HEK293T (cell line): ENCODE measurements at places on chromosomes 2 and 18.

DNA sequence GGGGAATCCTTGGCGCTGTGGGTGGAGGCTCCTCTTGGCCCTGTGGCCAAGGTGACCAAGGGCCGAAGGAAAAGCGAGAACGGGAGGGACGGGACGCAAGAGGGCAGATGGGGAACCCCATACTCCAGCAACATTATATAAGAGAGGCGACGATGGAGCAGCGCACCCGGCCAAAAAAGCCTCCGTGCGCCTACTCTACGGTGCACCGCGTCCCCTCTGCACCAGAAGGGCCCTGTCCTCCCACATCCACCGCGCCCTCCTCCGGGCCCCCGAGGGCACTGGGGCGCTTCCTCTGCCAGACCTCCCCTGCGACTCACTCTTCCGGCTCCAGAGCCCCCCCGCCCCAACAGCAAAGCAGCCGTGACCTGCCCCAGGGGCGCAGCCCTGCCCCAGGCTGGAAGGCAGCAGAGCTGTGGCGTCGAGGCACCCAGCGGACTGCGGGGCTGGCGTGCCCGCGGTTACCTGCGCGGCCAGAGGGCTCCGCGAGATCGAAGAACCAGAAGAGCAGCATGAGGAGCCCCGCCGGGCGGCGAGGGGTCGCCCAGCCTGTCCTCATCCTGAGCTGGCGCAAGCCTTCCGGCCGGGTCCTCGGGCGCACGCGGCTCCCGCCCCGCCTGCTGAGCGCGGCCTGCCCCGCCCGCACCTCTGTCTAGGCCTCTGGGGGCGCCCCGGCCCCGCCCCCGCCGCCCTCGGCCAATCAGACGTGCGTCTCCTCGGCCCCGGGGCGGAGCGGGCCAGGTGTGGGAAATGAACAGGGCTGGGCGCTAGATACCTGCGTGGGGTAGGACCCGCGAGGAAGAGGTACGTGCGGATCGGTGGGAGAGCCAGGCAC is 106.3 kb upstream of the CD302 start:
- no peak for DNase-seq

- peak; percentile 83 for DNase-seq
Measured at GRCh38 chr2:88350331-88351248, 101.9 kb downstream of the FOXI3 start.

DNA sequence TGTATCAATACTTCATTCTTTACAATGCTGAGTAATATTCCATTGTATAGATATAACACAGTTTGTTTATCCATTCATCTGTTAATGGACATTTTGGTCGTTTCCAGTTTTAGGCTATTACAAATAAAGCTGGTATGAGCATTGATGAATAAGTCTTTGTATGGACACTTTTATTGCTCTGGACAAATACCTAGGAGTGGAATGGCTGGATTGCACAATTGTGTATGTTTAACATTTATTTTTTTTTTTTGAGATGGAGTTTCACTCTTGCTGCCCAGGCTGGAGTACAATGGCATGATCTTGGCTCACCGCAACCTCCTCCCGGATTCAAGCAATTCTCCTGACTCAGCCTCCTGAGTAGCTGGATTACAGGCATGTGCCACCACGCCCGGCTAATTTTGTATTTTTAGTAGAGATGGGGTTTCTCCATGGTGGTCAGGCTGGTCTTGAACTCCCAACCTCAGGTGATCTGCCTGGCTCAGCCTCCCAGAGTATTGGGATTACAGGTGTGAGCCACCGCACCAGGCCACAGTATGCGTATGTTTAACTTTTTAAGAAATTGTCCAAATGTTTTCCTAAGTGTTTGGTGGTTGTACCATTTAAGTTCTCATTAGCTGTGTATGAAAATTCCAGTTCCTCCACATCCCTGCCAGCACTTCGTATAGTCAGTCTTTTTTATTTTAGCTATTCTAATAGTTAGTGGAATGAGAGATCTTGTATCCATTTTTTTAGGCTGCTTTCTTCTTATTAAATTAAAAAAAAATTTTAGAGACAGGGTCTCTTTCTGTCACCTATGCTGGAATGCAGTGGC is 194.9 kb upstream of the HAAO start:
- no peak for DNase-seq

DNA sequence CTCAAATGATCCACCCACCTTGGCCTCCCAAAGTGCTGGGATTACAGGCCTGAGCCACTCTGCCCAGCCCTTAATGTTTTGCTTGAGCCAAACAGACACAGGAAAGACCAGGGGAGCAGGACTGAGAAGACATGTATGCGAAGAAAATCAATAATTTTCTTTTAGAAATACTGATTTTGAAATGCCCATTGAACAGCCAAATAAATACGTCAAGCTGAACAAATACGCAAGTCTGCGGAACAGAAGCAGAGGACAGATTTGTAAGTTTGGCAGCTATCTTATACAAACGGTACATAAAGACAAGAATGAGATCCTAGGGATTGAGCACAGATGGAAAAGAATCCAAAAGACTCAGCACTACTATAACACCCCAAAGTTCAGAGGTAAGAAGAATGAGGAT is 20.8 kb downstream of the SF3B1 start:
- no peak for DNase-seq

GRCh38 chr2:54613386-54613785 is 110.1 kb upstream of the EML6 start:
- DNase-seq: no peak

DNA sequence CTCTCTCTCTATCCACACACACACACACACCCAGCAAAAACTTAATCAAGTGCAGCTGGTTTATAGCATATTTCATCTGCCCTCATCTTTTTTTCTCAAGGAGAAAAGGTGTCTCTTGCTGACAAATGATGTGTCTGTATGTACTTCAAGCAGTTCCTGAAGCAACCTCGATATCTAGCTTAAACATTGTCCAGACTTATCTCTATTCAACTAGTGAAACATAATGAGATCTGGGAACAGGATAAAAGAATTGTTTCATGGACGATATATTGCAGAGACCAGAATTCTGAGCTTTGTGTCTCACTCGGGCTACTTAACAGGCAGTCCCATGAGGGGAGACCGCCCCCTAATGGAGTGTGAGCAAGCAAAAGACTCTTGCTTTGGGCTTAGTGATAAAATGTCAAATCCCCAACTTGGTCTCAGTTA is 929.2 kb upstream of the SOX11 start:
- peak; percentile 7 for DNase-seq

DNA sequence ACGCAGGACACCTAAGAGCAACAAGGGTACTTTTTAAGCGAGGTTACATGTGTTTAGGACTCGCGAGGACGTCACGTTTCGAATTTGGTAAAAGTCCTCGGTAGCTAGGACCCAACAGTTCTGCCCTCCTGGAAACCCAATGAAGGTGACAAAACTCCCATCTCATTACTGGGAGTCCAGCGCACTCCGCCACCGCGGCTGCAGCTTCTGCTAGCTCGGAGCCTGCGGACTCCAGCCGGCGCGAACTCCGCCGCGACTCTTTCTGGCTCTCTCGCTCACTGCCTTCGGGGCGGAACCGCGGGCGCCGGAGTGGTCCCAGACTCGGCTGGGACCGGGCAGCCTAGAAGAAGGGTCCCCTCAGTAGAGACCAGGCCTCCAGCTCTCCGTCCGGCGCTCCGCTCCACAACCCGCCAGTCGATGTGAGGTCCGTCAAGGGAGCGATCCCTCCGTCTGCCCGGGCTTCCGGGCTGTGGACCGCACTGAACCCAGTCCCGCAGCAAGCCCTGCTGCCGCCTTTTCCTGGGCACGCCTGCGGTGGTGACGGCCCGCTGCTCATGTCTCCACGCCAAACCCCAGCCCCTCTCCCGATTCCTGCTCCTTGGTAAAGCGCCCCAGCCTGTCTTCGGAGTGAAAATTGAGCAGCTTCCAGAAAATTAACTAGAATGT is 3.0 kb upstream of the OSR1 start:
- no peak for DNase-seq

- peak; percentile 28 for DNase-seq
Measured at GRCh38 chr2:69914950-69915945, at the start of gene MXD1. TSS of gene MXD1 (plus strand) at chr2:69915109. CDS start at chr2:69915331, 222 bp downstream.

DNA sequence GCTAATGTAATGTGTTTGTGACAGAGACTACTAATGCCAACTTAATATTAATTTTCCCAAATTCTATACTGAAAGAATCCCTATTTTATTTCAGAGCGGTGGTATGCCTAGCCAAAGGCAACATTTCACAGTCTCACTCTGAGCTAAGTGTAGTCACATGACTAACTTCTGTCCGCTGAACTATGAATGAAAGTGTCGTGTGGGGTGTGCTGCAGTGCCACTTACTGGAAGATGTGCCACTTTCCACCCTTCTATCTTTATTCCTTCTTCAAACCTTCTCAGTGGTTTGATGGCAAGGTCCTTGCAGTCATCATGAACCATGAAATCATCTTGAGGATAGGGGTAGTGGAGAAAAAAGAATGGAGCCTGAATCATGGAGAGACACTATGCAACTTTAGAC is 47.3 kb upstream of the C1D start:
- no peak for DNase-seq

GRCh38 chr2:48380989-48381625 is 148.8 kb upstream of the STON1 start:
- no peak for DNase-seq

GRCh38 chr2:1791685-1792435 is 47.5 kb upstream of the PXDN start:
- DNase-seq: peak; percentile 23

GRCh38 chr2:239608723-239609122 is 207.9 kb upstream of the HDAC4 start:
- no peak for DNase-seq

DNA sequence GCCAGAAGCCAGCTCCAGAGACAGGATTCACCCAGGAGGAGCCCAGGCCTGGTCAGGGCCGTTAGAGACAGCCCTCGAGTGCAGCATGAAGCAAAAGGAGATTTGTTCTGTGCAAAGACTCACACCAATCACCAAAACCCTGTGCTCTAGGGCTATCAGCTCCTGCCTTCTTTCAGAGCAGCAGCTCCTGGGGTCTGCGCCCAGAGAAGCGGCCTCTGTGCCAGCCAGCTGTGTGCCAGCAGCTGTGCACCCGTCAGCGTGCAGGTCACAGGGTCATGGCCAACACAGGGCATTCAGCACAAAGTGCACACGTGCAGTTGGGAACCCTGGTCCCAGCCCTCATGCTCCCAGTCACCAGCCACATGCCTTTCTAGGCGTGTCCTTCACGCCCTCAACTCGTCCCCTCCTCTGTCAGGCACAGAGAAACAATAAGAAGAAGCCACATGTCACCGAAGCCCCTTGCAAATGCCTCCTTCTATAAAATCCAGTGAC is 49.3 kb downstream of the ZNF516 start:
- DNase-seq: no peak

DNA sequence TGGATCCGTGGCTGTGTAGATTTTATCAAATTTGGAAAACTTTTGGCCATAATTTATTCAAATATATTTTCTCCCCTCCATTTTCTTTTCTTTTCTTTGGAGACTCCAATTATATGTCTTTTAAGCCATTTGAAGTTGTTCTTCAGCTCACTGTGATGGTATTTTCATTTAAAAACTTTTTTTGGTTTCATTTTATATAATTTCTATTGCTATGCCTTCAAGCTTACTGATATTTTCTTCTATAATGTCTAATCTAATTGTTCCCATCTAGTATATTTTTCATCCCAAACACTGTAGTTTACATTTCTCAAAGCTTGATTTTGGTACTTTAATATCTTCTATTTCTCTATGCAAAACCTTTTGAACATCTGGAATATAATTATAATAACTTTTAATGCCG is 72.5 kb downstream of the WDR7 start:
- DNase-seq: no peak

- peak; percentile 53 for DNase-seq
Measured at GRCh38 chr2:232473467-232473890, 14.2 kb downstream of the ECEL1 start.

- no peak for DNase-seq
Measured at GRCh38 chr2:98140210-98140609, 53.2 kb downstream of the VWA3B start.

GRCh38 chr2:112658839-112659667 is 13.3 kb downstream of the SLC20A1 start:
- DNase-seq: no peak

- no peak for DNase-seq
Measured at GRCh38 chr2:207226243-207226642, 60.5 kb upstream of the KLF7 start.

DNA sequence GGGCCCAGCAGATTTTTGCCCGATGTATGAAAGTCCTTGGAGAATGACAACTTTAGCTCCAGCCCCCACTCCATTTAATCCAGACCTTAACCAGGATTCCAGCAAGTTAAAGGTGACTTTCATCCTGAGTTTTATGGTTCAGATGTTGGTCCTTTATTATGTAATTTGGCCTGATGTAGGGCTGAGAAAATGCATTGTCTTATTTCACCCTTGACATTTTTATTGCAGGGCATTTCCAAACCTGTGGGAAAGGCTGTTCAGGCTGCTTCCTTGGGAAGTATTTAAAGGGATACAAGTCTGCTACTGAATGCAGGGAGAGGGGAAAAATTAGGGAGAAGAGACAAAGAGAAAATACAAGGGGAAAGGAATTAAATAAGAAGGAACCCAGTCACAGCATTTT is 48.8 kb downstream of the ASB1 start:
- DNase-seq: no peak

DNA sequence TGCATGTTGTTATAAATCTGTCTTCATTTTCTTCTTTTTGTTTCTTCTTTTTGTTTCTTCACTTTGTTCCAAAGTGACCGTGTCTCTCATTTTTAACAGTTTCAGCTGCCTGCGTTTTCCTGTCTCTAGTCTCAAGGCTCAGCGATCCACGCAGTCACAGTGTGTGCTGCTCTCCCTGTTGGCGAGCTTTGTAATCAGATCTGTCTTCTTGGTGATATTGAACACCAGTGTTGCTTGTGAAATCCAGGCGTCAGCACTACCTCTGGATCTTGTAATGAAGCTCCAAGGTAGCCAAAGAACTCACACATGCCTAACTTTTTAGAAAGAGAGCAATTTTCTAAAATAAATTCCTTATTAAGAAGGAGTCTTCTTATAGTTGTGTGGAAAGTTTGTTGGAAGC is 13.2 kb downstream of the SNTG2 start:
- DNase-seq: no peak
